CD4-positive, alpha-beta T cell treated with Interleukin-21 for 1 hour (primary cell): ENCODE measurements at places on chromosomes 3 and 15.
A peak's percentile ranks its signal among the peaks of the same experiment; 100 is the strongest.

- peak; percentile 1 for DNase-seq
These were observed 10.7 kb downstream of the GCNT3 start for GRCh38 chr15:59622289-59622688.

- DNase-seq: no peak
These were observed 111.7 kb upstream of the KLF13 start for GRCh38 chr15:31214864-31215489.

DNA sequence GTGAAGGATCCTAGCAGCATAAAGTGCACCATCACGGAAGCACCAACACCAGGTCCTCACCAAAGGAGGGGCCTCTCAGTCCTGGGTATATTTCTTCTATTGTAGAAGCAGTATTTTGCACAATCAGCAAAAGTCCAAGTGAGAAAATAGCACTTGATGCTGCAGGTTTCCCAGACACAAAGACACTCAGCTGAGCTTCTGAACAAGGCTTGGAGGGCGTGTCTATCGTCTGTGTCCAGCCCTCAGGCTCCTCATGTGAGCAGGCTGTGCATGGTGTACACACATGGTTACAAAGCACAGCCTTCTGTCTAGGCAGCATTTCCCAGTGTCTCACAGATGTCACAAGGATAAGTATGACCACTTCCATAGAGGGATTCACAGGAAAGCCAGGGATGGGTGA lies 98.3 kb upstream of the SPATA12 start:
- DNase-seq: no peak

DNA sequence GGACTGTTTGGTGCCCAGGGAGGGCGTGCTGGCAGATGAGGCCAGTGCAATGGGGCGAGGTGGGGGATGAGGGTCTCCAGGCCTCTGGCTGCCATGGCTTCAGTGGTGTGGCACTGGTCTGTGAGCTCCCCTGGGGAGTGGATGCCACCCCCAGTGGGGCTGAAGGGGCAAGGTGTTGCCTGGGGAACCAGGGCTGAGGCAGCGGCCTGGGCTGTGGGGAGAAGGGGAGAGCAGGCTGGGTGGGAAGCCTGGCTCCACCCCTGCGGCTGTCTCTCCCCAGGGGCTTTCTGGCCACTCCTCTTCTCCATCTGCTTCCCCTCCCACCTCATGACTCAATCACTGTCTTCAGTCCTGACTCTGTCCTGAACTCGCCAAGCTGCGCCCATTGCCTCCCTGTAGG lies 88.4 kb upstream of the TLE3 start:
- no peak for DNase-seq

DNA sequence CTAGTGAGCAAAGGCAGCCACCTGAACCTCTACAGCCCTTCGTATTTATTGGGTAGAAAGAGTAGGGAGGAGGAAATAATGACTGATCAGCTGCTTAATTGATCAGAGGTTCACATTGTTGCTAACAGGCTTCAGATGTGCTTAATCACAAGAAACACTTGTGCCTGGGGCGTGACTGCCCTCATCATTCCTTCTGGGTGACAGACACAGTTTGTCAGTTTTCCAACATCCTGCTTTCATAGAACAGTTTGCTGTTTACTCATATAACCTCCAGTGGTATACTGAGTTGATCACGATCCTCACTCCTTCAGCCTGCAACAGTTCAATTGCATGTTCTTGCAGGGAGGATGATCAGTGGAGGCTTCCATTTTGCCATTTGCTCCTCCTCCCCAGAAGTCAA lies 13.6 kb upstream of the CASR start:
- no peak for DNase-seq

GRCh38 chr3:138908846-138909245 lies 38.1 kb downstream of the FOXL2 start:
- no peak for DNase-seq

DNA sequence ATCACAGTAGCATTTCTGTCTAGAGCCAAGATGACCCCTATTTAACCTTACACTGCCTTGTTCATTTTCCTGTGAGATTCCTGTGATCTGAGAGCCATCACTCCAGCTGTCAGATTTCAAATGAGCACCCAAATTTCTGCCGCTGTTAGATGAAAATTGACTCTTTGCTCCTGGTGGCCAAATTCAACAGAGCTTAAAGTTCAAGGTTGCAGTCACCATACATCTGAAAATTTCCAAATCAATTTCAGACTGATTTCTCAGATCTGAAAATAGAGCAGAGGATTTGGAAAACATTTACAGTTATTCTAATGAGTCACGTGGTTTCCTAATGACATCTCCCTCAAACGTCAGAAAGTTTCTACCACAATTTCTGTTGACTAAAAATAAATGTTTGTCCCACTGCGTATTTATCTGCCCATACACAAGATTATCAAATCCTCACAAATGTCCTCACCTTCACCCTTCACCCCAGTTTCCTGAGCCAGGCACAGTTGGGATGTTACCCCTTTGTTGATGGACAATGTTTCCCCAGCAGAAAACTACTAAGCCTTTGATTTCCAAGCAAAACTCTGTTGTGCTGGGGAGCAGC lies 16.4 kb downstream of the HDC start:
- no peak for DNase-seq
